Activated naive CD4-positive, alpha-beta T cell treated with anti-CD3 and anti-CD28 coated beads, Interleukin-2, amount 10 ng/mL, durations not matched to agents 5 hours and 36 hours (primary cell): ENCODE measurements at places on chromosomes 7 and 10. TPM values are rescaled to one million over a fixed set of nuclear protein-coding genes. Genes with fewer than 3 reads are reported as not detected.

Gene SPDYE2B
- total RNA-seq: not detected

Gene TUBAL3
- not detected for total RNA-seq

Gene AKR1E2
- total RNA-seq: 7.3 TPM

Gene POLD2
- total RNA-seq: 91.0 TPM
